ENCODE measurements at places on chromosomes 7 and 10.

- no peak for DNase-seq
Measured at GRCh38 chr7:117247809-117248208, 75.0 kb downstream of the WNT2 start.

GRCh38 chr10:100982916-100983830 is 4.1 kb downstream of the MRPL43 start:
- no peak for DNase-seq

GRCh38 chr10:60425392-60426110 is 35.9 kb upstream of the ANK3 start:
- DNase-seq: no peak

DNA sequence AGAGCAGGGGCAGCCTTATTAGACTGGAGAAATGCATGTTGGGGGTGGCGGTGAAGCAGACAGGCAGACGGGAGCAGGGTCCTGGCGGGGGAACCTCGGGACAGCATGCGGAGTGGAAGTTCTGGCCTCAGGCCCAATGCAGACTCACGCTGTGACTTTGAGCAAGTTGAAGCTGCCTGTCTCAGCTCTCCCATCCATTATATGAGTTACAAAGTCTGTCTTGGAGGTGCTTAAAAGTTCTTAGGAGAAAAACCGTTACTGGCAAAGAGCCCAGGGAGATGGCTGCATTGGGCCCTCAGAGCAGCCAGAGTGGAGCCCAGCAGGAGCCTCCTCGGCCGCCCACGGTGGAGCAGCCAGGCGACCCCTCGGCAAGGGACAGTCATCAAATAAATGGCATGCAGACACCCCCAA is 509.5 kb downstream of the PLXNA4 start:
- DNase-seq: no peak

- no peak for DNase-seq
Measured at GRCh38 chr7:16960337-16960965, 78.7 kb upstream of the AGR3 start.

DNA sequence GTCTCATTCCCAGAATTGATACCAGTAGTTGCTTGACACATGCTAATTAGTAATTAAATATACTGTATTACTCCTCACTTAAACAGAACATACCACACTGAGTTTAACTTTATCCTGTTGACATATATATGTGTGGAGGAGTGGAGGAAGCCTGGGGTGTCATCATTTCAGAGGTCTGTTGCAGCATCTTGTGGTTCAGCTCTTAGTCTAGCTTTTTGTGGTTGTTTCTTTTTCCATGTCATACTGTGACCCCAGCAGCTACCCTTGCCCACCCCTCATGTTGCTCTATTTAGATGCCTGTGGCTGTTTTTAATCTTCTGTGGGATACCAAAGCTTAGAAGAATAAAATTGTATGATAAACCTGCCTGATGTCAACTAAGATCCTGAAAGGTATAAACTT is 875.4 kb downstream of the LRMDA start:
- DNase-seq: no peak

- DNase-seq: peak; percentile 31
Measured at GRCh38 chr10:77877441-77878344, 48.9 kb downstream of the DLG5 start.

GRCh38 chr7:45146531-45147379 is 10.8 kb upstream of the RAMP3 start:
- no peak for DNase-seq

- DNase-seq: no peak
Measured at GRCh38 chr7:102432442-102433218, 745 bp upstream of the ORAI2 start.

GRCh38 chr7:127154101-127154500 is 98.6 kb downstream of the GRM8 start:
- DNase-seq: no peak
